ENCODE measurements at places on chromosomes 5 and 9.

DNA sequence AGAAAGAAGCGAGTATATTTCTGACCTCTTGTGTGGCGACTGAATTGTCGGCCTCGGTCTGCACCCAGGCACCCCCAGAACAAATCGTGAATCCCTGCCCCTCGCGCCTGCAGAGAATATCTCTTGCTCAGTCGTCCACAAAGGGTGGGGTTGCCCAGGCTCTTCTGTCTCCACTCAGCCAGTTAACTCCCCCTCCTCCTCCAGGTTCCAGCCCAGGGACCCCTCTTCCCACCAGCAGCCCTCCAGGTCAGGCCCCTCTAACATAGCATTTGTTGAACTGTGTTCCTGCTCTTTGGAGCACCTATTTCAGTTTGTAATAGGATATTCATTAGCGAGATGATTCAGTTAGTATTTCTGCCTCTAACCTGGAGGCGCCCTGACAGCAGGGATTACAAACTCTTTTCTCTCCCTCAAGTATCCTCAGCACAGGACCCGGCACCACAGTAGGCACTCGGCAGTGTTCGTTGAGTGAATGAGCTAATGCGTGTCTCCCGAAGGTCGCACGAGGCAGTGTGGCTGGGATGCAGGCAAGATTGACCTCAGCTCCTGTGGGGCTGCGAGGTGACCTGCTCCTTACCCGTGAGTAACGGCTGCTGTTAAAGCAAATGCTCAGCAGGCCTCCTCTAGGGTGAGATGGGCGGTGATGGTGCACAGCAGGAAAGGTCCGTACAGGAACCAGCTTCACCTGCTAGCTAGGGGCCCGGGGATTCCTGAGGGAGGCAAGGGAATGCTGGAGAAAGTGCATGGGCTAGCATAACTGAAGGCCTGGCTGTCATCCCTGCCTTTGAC lies 25.8 kb downstream of the ZBTB34 start:
- no peak for DNase-seq

DNA sequence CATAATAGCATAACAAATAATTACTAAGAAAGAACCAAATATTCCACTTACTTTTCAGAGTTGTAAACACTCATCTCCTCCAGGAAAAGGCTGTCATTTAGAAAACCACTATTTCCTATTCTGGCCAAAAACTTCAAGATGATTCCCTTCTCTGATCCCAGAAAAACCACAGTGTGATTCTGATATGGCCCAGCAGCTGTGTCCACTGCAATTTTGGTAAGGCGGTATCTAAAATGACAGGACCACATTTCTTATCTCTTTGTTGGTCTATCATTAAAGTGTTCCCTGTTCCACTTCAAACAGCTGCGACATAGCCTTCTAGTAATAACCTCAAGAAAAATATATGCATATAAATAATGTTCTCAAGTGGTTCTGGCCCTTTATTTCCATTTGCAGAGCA lies 96.1 kb downstream of the SEMA6A start:
- no peak for DNase-seq

DNA sequence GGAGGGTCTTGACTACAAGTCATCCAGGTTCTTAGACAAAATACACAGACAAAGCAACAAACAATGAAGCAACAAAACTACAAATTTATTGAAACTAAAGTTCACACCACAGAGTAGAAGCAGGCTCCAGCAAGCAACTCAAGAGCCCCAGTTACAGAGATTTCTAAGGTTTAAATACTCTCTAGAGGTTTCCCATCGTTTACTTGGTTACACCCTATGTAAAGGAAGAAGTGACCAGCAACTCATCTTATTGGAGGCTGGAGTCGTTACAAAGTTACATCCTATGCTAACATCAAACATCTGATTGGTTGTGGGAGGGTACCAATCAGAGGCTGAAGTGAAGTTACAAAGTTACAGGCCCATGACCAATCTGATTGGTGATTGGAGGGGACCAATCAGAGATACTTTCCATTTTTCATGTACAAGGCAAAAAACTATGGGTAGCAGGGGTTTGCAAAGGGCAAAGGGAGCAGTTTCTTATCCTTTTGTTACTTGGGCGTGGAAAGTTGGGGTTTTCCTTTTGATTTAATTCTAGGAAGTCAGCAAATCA lies 2292.6 kb upstream of the C9orf72 start:
- DNase-seq, result no peak

DNA sequence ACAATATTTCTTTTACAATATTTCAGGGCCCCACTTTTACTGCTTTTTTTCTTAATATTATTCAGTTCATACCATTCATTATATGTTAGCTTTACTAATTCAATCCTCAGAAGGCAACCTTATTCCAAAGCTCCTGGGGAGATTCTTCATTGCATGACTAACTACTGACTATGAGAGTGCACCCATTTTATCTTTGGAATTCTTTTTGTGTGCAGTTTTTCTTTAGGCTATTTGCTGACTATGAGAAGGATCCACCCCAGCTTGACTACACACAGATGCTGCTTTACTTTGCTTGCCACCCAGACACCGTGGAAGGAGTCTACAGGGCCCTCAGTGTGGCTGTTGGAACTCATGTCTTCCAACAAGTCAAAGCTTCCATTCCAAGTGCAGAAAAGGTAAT lies 56.9 kb upstream of the IL7R start:
- no peak for DNase-seq

DNA sequence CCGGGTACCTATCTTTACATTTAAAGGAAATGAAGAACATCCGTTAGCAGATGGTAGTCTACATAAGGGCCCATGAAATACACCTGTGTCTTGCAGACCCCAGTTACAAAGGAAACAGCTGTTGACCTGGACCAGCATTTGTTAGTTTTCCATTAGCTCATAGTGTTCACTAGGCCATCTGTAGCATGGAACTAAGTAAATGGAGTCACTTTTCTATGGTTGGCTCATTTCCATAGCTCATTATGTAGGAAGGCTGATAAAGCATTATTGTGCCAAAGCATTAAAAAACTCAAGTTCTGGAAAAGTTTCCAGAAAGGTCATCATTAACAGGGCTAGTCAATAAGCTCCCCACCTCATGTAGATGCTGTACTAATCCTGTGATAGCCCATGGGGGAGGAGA lies 62.1 kb downstream of the PCSK1 start:
- DNase-seq, result no peak

DNA sequence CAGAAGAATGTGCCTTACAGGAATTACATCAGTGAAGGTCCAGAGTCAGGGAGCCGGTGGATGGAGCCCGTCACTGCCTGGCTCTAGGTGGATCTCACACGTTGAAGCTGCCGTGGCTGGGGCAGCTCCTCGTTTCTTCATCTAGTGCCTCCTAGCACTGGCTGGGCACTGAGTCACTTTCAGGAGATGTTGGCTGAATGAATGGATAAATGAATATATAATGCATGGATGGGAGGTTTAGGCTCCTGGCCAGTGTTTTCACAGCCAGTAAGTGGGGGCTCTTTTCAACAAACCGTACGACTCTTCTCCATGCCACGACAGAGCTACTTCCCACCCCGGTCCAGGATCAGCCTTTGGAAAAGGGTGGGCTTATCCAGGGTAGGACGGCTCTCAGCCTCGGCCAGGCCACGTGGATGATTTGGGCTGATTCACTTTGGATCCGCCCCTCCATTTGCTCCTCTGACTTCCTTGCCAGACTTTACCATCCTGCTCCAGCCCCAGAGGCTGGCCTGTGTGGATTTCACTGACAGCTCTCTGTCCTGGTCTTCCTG lies 1.3 kb upstream of the SH3PXD2B start:
- no peak for DNase-seq

DNA sequence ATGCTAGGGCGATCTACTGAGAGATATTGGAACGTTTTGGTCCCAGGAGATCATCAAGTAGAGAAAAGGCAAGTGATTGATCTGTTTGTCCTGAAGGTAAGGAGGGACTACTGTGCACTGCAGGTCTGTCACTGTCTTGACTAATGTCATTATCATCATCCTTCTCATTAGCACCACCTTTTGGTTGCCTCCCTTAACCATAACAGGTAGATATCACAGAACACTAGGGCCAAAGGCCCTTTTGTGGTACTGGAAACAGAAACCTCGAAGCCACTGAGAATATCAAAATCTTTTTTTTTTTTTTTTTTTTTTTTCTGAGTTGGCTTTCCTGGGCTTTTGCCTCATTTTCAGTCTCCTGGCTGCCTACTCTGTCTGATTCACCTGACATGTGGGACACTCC lies 134.0 kb downstream of the KCTD16 start:
- no peak for DNase-seq

GRCh38 chr9:134195558-134195957 lies 31.2 kb upstream of the RNU6ATAC start:
- no peak for DNase-seq

- no peak for DNase-seq
Measured at GRCh38 chr5:169161022-169161680, 139.8 kb downstream of the SLIT3 start.

- DNase-seq, result no peak
Measured at GRCh38 chr5:163978897-163979296, 473.5 kb downstream of the MAT2B start.

DNA sequence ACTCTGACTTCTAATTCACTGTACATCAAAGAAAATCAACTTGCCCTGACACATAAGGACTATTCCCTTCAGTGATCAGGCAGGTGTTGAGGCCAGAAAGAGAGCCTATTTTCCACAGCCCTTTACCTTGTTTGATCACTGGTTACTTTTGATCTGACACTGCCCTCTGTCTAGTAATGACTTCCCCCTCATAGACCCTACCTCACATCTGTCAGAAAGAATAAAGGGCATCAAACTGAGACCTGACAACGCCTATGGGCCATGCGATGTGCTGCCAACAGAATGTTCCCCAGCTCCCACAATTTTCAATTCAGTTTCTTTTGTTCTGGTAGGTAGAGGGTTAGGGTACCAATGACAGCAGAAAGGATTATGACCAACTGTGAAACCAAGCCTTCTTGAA lies 47.7 kb downstream of the FBXL17 start:
- no peak for DNase-seq

DNA sequence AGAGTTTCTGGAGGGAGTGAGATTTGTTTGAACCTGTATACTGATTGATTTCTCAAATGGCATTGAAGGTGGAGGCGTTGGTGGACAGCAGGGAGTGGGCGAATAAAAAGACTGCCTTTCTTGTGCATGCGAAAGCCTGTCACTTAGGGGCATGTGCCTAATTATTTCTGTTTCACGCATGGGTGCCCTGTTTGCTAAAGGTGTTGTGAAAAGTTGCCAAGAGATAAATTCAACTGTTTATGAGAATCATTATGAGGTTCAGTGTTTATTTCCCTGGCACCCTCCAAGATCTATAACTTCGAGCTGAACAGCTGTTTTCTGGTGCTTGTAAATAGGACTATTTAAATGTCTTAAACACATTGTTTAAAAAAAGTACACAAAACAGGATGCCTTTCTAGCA lies 67.4 kb upstream of the DMRTA1 start:
- no peak for DNase-seq

GRCh38 chr5:69415584-69415958 lies 655 bp downstream of the MARVELD2 start:
- DNase-seq, result peak; percentile 25

GRCh38 chr5:168773226-168773625 lies 194.1 kb upstream of the PANK3 start:
- DNase-seq, result no peak

DNA sequence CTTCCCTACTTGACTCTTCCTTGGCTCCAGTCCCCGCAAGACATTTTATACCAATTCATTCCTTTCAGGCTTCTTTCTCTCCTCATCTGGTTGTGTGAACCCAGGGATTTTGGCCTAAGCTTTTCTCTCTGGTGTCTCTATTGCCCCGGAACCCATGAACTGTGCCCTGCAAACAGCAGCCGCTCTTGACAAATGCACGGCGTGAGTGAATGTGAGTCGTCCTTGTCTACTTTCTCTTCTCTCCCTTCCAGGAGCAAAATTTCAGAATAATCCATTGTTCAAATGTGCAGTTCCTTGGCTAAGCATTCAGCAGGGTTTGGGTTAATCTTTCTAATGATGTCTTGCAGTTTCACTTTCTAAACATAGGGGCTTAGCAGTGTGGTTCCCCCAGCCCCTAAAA lies 250.4 kb upstream of the IRX4 start:
- DNase-seq, result no peak

GRCh38 chr5:96284727-96285389 lies 148.2 kb downstream of the PCSK1 start:
- DNase-seq, result no peak

- DNase-seq, result no peak
Measured at GRCh38 chr5:113267361-113267900, 167.4 kb downstream of the TSSK1B start.

- no peak for DNase-seq
Measured at GRCh38 chr5:81639556-81639955, 111.3 kb downstream of the SSBP2 start.

Data from GM20000 (cell line).